ENCODE measurements at places on chromosomes 2 and 18.

- no peak for DNase-seq
Measured at GRCh38 chr2:59182249-59182648, 941.1 kb upstream of the FANCL start.

GRCh38 chr2:109368798-109369197 lies 239.8 kb downstream of the SH3RF3 start:
- no peak for DNase-seq

DNA sequence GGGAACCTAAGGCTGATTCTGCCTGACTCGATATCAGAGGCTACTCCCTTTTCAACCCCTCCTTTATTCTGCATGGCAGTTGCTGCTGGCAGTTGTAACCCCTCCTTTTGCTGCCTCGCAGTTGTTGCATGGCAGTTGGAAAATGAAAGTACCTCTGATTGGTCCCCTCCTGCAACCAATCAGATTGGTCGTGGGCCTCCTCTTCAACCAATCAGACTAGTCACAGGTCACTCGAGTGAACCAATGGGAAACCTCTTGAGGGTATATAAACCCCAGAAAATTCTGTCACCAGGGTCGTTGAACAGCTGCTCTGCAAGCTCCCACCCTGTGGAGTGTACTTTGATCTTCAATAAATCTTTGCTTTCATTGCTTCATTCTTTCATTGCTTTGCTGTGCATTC lies 294.3 kb upstream of the SLC8A1 start:
- DNase-seq = no peak

DNA sequence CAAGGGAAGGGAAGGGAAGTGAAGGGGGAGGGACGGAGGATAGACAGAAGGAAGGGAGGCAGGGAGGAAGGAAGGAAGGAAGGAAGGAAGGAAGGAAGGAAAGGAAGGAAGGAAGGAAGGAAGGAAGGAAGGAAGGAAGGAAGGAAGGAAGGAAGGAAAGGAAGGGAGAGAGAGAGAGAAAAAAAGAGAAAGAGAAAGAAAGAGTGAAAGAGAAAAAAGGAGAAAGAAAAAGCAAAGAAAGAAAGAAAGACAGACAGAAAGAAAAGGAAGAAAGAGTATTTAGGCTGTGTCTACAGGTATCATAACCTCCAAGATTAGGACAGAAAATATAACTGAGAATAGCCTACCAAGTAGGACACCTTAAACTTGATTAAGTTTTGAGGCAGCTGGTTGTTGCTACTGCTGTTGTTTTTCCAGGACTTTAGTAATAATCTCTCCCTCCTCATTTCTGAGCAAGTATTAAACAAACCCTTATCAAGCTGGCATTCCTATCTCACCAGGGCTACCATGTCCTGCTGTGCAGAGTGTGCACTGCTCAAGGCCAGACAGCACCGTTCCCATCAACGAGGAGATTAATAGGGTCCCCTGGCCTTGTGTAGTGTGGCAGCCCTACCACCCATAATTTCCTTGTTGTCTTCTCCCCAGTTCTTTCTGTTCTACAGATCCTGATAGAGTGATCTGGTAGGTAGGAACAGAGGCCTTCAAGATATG lies 90.5 kb upstream of the FHL2 start:
- DNase-seq = no peak

- DNase-seq = no peak
Measured at GRCh38 chr2:67260343-67261277, 136.5 kb upstream of the ETAA1 start.

All from caudate nucleus (tissue), 63 donors.